ENCODE measurements at places on chromosomes 6 and 20.

DNA sequence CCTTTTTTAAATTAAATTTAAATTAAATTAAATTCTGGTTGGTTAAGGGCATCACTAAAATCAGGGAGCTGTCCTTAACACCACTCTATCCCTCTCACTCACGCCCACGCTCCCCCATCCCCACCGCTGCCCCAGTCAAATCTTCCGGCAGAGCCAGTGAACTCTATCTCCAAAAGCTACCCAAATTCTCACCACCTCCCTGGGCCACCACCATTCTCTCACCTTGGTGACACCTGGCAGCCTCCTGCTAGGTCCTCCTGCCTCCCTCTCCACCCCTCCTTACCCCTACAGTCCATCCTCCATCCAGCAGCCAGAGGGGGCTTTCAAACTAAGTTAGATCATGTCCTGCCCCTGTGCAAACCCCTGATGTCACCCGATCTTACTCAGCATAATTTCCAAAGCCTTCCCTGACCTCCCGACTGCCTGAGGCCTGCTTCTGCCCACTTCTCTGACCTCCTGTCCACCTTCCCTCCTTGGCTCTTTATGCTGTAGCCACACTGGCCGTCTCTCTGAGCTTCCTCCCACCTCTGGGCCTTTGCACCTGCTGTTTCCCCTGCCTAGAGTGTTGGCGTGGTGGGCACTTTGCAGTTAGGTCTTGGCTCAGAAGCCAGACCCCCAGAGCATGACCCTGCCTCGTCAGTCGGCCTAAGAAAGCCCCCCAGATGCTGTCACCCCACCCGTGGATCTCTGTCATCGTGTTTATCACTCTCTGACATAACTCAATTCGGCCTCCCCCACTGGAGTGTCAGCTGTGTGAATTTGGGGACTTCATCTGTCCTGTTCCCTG lies 24.7 kb downstream of the PTGIS start:
- no peak for DNase-seq

DNA sequence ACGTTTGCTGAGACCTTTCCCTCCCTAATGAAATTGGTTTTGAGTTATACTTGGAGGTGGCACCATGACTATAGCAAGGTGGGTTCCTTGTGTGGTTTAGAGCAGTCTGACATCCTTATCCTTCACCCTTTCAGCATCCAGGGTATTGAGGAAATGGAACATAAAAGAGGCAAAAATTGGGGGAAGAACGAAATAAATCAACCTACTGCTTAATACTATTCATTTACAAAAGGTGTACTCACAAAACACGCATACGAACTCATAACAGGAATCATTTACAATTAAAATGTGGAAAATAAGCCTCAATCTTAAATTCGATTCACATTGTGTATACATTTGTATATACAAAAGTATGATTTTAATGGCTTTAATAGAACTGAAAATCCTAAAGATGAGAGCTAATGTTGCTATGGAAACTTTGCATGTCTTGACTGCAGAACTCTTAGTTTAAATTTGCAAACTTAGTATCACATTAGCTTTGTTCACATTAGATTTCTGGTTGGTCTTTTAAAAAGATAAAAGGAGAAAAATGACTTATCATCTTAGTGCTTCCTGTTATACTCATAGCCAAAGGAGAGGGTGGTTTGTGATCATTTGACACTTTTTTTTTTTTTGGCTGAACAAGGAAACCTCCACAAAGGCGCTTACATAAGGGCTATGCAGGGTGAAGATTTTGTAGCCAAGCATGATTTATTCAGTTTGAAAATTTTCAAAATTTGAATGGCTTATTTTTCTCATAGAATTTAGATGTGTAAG lies 76.1 kb upstream of the ATXN1 start:
- no peak for DNase-seq

- DNase-seq, result no peak
Measured at GRCh38 chr20:25247000-25247517, 826 bp upstream of the PYGB start.

DNA sequence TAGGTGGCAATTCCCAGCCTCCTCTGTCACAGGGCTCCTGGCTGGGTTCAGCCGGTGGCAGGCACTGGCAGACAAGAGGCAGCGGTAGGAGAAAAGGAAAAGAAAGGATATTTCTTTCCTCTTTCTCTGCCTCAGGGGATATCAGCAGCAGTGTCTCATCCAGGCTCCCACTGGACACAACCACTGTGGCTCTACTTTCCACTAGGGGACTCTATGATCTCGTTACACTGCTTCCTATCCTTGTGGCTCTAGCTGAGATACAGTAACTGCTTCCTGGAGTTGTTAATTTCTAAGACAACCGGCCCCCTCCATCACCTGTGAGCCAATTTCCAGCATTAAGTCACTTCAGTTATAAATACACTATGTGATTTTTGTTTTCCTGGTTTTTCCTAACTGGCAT lies 102.0 kb upstream of the LRFN2 start:
- no peak for DNase-seq

DNA sequence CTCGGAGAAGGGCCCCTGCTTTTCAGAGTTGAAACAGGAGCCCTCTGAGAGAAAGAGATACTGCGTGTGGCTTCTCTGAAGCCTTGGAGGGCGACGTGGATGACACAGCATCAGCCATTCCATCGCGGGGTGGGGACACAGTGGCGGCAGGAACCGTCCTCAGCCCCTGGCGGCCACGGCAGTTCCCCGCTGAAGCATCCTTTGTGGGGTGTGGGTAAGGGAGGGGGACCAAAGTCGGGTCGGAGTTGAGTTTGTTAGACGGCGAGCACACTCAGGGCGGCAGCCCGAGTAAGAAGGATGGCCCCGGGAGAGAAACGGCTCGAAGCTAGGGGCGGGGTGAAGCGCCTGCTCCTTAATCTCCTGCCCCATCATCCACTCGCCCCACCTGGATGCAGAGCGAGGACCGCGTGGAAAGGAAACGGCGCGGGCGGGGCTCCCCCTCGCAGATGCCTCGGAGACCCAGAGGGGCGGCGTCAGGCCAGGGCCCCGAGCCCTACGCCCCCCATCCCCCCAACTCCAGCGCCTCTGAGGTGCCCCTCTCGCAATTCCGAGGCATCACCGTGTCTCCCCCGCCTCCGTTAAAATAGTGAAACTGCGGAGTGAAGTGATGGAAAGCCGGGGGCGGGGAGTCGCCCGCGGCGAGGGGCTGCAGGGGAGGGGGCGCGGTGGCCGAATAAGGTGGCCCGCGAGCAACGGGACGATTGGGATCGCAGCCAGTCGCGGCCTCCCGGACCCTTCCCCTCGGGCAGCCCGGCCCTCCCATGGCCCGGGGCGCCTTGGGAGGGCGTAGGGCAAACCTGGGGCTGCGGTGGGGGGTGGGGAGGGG lies 796 bp upstream of the RREB1 start:
- peak; percentile 60 for DNase-seq

DNA sequence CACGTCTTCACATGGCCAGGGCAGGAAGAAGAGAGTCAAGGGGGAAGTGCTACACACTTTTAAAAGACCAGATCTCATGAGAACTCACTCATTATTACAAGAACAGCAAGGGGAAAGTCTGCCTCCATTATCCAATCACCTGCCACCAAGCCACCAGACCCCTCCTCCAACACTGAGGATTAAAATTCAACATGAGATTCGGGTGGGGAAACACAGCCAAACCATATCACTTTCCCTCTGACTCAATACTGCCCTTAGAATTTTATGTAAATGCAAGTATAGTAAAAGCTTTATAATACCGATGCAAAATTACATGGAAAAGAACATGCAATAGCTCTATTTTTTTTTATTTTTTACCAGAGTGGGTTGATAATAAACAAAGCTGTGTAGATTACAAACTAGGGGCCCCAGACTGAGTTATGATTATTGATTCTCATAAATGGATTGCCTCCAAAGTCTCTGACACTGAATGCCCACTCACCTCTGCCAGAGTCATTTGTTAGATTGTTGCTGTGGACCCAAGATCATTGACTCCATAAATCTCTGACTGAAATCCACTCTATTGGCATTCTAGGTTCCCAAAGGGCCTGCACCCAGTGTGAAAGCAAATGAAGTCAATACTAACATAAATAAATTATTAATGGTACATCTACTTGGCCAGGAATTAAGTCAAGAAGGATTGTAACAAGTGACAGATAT lies 184.8 kb upstream of the FUT9 start:
- DNase-seq, result no peak

GRCh38 chr20:26243731-26244130 lies 547.1 kb upstream of the ZNF337 start:
- no peak for DNase-seq

DNA sequence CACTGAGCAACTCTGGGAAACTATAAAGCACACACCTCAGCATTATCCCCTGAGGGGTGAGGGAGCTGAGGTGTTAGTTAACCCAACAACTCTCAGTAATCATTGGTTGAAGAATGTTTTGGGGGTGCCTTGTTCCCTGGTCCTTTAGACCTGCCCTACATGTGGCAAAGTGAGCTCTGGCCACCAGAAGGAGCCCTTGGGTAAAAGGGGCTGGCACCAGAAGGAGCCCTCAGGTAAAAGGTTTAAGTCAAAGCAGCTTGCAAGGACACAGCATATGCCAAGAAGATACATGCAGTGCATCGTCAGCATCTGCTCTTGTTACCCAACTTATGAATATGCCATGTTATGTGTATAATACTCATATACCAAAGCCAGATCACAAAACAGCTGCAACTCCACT lies 1081.7 kb downstream of the KIF16B start:
- no peak for DNase-seq

GRCh38 chr20:48794816-48795457 lies 32.9 kb downstream of the PREX1 start:
- no peak for DNase-seq

GRCh38 chr6:14953836-14954235 lies 292.0 kb upstream of the JARID2 start:
- no peak for DNase-seq

DNA sequence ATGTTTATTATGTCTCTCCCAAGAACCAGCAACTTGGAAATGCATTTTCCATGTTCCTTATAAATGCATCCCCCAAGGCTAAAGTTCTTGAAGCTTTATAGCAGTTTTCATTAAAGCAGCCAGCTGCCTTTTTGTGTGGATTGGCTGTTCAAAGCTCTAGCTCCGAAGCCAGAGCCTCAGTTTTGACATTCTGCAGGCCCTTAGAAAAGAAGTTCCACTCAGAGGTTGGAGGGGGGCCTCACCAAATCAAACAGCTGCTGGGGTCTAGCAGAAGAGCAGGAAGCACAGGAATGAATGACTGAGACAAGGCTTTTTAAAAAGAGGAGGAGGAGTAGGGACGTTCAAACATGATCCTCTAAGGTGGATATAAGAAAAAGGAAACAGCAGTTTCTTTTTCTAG lies 4.2 kb upstream of the POU3F2 start:
- DNase-seq, result no peak

GRCh38 chr20:16612706-16613105 lies 39.5 kb upstream of the KIF16B start:
- no peak for DNase-seq

GRCh38 chr6:89690944-89691324 lies 52.4 kb upstream of the LYRM2 start:
- DNase-seq, result no peak

- DNase-seq, result no peak
Measured at GRCh38 chr6:147905711-147906110, 397.2 kb downstream of the SAMD5 start.

GRCh38 chr20:62568045-62568389 lies 74.3 kb upstream of the SLCO4A1 start:
- DNase-seq, result no peak

Measured in activated naive CD4-positive, alpha-beta T cell (primary cell).